ENCODE measurements at places on chromosomes 16 and 17.
A peak's percentile ranks its signal among the peaks of the same experiment; 100 is the strongest.

GRCh38 chr17:13051915-13052314, 34.1 kb upstream of the ELAC2 start:
- DNase-seq: no peak

GRCh38 chr16:11342021-11342855, 3.0 kb upstream of the RMI2 start:
- no peak for DNase-seq

DNA sequence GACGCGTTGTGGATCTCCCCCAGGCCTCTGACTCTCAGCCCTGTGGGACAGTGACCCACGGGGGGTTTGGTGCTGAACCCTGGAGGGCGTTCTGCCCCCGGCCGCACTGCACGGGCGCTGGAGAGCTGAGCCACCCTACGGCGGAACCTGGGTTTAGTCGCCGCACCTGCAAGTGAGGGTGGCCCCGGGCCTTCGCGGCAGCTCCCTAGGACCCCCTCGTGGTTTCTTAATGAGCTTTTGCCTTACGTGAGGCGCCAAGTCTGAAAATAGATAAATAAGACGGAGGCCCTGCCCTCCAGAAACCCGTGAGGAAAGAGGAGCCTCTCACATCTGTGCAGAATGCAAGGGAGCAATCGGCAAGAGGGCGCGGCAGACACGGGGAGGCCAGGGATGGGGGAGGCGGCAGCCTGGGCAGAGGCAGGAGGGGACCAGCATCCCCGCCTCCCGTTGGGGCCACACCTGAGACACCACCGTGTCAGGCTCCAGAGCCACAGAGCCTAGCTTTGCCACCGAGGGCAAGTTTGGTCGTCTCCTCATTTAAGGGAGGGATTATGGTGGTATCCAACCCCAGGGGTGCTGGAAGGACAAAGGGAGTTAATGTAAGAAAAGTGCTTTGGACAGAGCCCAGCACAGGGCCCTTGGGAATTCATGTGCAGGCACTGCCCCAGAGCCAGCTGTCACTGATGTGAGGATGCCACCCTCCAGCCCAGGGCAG, 153.2 kb upstream of the CHMP6 start:
- DNase-seq: no peak

DNA sequence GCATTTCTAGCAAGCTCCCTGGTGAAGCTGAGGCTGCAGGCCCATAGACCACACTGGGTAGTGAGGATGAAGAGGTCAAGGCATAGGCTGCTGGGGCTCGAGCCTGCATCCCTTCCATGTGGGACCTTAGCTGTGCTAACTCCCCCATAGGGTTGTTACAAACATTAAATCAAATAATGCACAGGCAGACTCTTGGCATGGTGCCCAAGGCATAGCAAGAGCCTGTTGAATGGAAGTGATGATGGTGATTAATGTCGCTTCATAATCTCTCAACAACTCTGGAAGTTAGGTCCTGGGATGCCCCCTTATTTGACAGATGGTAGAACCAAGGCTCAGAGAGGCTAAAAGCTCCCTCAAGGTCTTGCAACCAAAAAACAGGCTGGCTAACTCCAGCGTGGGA, 283.9 kb upstream of the EEF2KMT start:
- DNase-seq: no peak

GRCh38 chr16:84036131-84036530, 6.5 kb downstream of the SLC38A8 start:
- no peak for DNase-seq

DNA sequence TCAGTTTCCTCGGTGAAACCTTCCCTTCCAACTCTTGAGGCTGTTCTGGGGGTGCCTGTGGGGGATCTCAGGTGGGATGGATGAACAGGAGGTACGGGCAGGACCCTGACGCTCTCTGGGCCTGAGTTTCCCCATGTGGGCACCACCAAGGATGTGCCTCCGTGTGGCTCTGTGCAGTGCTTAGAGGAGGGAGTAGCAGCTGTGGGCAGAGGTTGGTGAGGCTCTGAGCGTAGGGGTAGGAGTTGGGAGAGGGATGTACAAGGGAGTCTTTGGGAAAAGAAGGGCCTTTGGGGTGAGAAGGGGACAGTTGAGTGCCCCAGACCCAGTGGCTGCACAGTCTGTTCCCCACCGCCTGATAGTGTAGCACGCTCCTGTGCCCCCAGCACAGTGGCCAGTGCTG, 59.1 kb downstream of the SNX20 start:
- DNase-seq: no peak

- DNase-seq: peak; percentile 31
Observed at GRCh38 chr16:86740906-86741799, 162.8 kb downstream of the FOXL1 start.

DNA sequence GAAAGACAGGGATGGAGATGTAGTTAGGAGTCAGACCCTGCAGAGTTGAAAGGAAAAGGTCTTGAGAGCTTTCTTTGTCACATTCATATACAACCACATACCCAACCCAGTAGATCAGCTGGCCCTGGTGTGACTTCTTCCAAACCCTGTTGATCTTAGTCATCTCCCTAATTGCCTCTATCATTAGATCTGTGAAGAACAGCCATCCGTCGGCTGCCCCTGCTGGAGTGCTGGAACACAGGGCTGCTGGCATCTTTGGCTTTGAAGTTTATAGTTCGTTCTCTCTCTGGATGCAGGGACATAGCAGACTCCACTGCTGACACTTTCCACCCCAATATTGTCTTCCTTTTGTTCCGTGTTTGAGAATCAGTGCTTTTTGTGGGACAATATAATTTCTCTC, 10.4 kb upstream of the SMG8 start:
- no peak for DNase-seq

DNA sequence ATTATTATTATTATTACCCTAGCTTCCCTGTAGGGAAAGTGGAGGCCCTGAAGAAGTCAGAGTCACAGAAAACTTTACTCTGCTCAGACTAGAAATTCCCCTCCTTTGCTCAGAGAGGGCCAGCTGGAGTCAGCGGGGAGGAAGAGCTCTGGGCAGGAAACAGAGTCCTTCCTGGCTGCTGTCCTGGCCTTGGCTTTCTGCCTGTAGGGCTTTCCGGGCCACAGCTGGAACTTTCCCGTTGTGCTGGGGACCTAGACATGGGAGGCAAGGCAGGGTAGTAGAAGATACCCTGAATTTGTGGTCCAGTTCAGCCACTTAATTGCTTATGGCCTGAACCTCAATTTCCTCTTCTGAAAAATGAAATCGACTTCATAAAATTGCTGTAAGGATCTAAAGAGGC, 14.0 kb upstream of the CCL2 start:
- DNase-seq: peak; percentile 52

DNA sequence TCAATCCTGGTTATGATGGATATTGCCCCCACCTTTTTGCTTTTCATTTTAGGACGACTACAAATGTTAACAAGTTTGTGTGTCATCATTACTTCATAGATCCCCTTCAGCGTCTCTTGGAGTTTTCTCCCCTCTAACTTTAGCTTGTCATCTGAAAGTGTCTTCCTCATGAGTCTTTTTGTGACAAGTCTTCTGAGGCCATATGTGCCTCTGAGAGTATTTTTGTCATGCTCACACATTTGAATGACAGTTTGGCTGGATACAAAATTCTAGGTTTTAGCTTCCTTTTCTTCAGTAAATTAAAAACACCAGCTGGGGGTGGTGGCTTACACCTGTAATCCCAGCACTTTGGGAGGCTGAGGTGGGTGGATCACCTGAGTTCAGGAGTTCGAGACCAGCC, 203.8 kb upstream of the CHMP6 start:
- no peak for DNase-seq

GRCh38 chr17:1229349-1229899, 40.8 kb upstream of the BHLHA9 start:
- DNase-seq: peak; percentile 41

- peak; percentile 58 for DNase-seq
Observed at GRCh38 chr16:85126394-85126704, 14.1 kb upstream of the CIBAR2 start.

DNA sequence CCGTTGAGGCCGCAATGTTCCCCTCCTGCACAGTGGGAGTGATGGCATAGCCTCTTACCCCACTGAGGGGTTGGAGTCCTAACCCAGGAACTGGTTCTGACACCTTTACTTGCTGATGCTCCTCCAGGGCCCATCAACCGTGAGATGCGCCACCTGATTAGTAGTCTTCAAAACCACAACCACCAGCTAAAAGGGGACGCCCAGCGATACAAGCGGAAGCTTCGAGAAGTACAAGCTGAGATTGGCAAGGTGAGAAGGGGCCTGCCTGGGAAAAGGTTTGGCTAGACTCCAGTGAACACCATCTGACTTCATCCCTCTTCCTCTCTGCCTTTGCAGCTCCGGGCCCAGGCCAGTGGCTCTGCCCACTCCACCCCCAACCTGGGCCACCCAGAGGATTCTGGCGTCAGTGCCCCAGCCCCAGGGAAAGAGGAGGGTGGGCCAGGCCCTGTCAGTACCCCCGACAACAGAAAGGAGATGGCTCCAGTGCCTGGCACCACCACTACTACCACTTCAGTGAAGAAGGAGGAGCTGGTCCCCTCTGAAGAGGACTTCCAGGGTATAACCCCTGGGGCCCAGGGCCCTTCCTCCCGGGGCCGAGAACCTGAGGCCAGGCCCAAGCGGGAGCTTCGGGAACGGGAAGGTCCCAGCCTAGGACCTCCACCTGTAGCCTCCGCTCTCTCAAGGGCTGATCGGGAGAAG, 5.8 kb downstream of the RNF40 start:
- DNase-seq: no peak

- DNase-seq: peak; percentile 56
Observed at GRCh38 chr17:2172077-2172851, 117.4 kb downstream of the HIC1 start.

GRCh38 chr16:56262551-56263245, 71.4 kb downstream of the GNAO1 start:
- DNase-seq: no peak

- DNase-seq: peak; percentile 64
Observed at GRCh38 chr17:80942423-80943345, 49.0 kb upstream of the CHMP6 start.

DNA sequence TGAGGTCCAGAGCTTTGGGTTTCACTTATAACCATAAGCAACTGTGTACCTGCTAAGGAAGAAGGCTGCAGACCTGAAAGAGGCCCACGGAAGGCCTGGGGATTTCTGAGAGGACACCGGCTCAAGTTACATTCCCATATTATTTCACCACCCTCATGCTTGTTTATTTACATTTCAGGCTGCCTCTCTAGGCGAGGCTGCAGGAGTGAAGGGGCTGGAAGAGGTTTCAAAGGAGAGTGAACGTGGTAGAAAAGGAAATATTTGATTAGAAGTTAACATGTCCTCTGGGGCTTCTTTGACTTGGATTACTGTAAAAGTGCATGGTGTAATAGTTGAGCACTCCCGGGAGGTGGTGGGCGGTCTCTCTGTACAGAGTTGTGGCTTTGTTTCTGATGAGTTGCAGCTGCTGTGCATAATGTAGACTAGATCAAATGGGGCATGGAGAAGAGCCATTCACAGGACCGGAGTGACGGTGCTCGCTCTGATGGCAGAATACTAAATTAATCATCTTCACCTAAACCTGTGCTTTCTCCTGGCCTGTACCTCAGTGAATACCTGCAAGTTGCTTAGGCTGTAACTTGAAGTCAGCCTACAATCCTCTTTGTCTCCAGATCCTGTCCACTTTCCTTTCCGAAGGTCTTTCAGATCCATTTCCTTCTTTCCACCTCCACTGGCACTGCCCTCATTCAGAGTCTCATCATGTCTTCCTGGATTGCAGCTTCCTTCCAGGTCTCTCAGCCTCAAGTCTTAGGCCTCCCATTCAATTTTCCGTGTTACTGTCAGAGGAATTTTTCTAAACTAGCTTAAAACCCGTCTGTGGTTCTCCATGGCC, 1.9 kb upstream of the CPD start:
- DNase-seq: no peak

GRCh38 chr17:72977771-72978417, 114.6 kb downstream of the SLC39A11 start:
- no peak for DNase-seq

GRCh38 chr16:76835779-76836300, 355.1 kb upstream of the MON1B start:
- DNase-seq: no peak

GRCh38 chr16:64004116-64004515, 1117.7 kb downstream of the CDH11 start:
- DNase-seq: no peak

GRCh38 chr16:86069736-86070298, 170.9 kb downstream of the IRF8 start:
- no peak for DNase-seq

GRCh38 chr17:16875662-16876061, 96.3 kb downstream of the TNFRSF13B start:
- DNase-seq: no peak

DNA sequence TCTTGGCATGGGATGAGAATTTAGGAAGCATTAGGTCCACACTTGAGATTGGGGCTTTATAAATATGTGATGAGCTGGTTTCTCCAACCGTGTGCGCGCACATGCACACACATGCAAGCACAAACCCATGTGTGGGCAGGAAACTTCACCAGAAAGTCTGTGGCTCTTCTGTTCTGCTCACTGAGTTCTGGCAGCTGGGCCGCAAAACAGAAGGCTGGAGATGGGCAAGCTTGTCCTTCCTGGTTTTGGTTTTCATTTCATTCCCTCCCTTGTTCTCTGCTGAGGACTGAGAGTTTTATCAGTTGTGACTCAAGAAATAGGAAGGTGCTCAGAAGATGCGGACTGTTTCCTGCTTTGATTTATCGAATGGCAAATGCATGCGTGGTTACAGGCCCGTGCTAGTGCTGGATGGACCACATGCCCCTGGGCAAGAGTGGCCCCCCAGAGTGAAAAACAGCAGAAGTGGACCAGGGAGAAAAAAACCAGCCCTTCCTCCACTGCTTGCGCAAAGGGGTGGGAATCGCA, 14.1 kb downstream of the MAP3K14 start:
- DNase-seq: peak; percentile 71

GRCh38 chr16:82263521-82264143, 93.6 kb upstream of the MPHOSPH6 start:
- DNase-seq: peak; percentile 22

DNA sequence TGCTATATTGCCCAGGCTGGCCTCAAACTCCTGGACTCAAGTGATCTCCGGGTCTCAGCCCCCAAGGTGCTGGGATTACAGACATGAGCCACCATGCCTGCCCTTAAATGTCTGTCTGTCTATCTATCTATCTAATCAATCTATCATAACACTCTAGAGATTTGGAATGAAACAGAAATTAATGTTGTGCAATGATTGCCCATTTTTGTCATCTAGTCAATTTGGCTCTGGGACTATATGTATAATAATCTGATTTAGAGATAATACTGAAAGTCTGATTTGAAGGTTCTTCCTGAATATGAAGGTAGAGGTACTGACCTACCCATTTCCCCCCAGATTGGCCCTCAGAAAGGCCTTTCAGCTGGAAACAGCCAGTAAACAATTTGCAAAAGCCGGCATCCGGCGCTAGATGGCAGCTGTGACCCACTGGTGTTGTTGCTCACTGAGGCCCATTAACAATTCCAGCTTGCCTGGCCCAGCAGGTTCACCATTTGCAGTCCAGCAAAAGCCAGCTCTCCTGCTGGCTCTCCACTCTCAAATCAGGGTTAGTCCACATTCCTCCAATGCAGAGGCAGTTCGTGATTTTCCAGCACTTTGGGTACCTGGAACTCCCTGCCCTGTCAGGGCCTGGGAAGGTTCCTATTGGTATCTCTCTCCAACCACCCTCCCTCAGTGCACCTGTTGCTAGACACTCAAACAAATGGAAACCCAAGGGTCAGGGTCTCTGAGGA, 22.9 kb upstream of the C16orf87 start:
- DNase-seq: peak; percentile 72
